ENCODE measurements at places on chromosomes 4 and X.

DNA sequence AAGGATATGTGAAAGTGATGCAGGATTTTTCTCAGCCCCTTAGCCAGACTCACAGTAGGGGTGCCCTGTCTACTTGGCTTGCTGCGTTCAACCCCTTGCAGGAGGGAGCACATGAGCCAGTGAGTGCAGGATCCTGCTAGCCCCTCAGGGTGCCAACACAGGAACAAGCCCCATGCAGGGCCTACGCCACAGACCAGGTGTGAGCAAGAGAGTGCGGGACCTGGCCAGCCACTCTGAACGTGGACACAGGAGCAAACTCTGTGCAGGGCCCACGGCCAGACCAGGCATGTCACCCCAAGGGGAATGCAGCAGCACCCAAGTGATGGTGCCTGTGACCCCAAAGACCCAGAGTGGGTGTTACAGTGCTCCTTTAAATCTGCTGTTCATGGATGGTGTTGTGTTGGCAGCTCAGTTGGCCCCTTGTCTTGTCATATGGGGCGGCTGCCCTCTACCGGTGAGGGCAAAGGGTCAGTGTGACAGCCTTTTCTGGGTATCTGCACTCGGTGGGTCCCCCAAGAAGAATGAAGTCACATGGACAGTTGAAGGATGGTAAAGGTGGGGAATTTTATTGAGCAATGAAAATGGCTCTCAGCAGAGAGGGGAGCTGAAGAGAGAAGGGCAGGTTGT lies 188.4 kb upstream of the MAOA start:
- no peak for DNase-seq

- no peak for DNase-seq
Measured at GRCh38 chrX:122055460-122055859, 1008.0 kb downstream of the GLUD2 start.

DNA sequence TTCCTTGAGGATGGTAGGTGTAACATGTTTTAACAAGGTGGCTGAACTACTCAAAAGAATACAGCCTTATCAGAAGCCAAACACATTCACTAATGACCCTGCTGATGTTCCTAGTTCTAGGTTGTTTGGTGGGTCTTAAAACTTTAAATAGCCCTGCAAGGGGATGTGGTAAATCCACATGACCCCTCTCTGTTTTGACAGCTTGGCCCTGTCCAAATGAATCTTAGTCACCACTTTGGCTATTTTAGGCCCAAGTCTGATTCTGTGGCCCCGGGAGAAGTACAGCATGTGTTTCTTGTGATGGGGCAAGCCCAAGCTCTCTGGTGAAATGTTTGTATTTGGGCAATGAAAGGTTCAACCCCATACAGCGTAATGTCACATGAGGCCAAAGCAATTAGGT lies 54.5 kb upstream of the GPR34 start:
- peak; percentile 53 for DNase-seq

- DNase-seq: no peak
Measured at GRCh38 chr4:27881705-27882104, 1021.1 kb downstream of the STIM2 start.

DNA sequence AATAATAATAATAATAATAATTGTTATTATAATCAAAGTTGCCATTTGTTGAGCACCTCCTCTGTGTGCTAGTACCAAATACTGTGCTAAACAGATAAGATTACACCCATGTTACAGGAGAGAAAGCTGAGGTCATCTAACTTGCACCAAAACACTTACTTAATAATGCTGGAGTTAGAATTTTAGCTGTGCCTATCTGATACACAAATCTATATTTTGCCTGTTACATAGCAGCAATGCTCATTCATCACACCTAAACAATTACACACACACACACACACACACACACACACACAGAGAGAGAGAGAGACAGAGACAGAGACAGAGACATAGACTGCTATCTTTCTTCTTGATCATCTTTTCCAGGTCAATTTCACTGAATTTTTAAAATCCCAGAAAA lies 170.9 kb upstream of the KLF3 start:
- DNase-seq: no peak

GRCh38 chrX:153569475-153569874 lies 29.5 kb downstream of the CCNQ start:
- DNase-seq: no peak

- peak; percentile 38 for DNase-seq
Measured at GRCh38 chr4:70895405-70895804, 6.8 kb upstream of the MOB1B start.

GRCh38 chrX:22135994-22136684 lies 104.0 kb downstream of the PHEX start:
- peak; percentile 58 for DNase-seq

DNA sequence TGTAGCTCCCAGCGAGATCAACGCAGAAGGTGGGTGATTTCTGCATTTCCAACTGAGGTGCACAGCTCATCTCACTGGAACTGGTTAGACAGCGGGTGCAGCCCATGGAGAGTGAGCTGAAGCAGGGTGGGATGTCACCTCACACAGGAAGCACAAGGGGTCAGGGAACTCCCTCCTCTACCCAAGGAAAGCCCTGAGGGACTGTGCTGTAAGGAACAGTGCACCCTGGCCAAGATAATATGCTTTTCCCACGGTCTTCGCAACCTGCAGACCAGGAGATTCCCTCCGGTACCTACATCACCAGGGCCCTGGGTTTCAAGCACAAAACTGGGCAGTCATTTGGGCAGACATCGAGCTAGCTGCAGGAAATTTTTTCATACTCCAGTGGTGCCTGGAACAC lies 216.4 kb upstream of the TET2 start:
- no peak for DNase-seq

GRCh38 chrX:40109288-40110008 lies 11.7 kb upstream of the BCOR start:
- DNase-seq: no peak

DNA sequence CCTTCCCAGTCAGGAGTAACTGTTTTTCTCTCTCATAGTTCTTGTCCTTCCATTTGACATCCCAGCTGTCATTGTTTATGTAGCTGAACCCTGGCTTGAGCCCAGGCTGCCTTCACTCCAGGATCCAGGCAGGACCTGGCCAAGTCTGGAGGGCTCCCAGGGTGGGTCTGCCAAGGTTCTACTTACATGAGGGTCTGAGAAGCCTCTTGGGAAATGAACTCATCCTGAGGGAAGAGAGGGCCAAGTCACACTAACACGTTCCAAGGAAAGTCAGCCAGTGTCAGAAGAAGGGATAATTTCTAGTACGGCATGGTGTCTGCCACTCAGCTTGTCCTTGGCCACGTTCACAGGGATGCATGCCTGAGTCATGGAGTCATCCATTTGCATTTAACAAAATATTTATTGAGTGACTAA lies 54.8 kb upstream of the SRD5A3 start:
- DNase-seq: no peak

GRCh38 chrX:40177942-40178715 lies 80.4 kb upstream of the BCOR start:
- DNase-seq: peak; percentile 49

GRCh38 chrX:48540028-48540375 lies 488 bp downstream of the TBC1D25 start:
- DNase-seq: peak; percentile 69

DNA sequence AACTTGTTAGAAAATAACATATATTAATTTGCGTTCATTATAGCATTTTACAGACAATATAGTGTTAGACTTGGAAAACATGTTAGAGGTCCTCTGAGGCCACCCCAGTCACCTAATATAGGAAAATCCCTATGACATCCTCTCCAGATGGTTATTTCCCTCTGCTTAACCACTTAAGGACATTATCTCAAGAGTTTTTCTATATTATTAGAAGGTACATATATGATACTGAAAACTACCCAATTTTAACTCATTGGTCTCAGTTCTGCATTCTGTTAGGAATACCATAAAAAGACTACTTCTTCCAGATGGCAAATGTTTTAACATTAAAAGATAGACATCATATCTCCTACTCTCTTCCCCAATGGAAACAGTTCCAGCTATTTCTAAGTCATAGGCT lies 21.4 kb downstream of the PTPN13 start:
- DNase-seq: no peak

- no peak for DNase-seq
Measured at GRCh38 chr4:61532336-61533000, 332.3 kb downstream of the ADGRL3 start.

All from common myeloid progenitor, CD34-positive (primary cell).